Neuronal stem cell (in vitro differentiated cells): ENCODE measurements at places on chromosomes 4 and X.

DNA sequence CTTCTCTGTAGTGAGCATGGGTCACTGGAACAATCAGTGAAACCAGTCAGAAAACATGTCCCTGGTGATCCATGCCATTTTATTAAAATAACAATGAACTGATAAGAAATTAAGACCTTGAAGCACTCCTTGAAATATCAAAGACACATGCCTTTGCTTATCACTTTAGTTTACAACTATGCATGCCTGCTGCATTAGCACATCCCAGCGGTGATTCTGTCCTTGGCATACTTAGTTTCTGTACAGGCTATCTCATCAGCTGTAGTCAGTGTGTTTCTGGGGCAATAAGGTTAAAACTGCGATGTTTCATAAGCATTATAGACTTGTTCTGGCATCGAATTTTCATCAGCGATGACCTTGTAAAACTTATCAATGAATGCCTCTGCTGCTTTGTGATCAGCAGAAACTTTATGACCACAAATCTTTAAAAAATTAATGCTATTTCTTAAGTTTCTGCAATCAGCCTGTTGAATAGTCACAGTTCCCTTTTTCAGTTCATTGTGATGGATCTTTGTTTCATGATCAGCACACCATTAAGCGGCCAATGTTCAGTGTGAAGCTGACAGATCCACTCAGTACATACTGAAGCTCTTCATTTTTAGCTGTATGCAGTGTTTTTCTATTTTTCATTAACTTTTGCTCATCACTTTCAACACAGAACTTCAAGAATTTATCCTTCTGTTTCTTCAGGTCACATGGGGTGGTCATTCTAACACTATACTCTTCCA is 150.5 kb downstream of the RNF150 start:
- DNase-seq: no peak

DNA sequence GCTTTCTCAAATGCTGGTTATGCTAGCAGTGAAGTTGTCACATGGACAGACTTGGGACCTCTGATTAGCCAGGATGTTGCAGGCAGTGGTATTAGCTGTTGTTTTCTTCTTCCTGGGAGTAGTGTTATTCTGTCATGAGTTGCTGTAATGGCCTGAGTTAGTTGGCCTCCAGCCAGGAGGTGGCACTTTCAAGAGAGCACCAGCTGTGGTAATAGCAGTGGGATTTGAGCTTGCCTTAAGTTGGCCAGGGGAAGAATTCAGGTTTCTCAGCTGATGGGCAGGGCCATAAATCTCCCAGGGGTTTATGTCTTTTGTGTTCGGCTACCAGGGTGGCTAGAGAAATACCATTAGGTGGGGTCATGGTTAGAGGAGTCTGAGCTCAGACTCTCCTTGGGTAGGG is 132.6 kb downstream of the GLUD2 start:
- no peak for DNase-seq

DNA sequence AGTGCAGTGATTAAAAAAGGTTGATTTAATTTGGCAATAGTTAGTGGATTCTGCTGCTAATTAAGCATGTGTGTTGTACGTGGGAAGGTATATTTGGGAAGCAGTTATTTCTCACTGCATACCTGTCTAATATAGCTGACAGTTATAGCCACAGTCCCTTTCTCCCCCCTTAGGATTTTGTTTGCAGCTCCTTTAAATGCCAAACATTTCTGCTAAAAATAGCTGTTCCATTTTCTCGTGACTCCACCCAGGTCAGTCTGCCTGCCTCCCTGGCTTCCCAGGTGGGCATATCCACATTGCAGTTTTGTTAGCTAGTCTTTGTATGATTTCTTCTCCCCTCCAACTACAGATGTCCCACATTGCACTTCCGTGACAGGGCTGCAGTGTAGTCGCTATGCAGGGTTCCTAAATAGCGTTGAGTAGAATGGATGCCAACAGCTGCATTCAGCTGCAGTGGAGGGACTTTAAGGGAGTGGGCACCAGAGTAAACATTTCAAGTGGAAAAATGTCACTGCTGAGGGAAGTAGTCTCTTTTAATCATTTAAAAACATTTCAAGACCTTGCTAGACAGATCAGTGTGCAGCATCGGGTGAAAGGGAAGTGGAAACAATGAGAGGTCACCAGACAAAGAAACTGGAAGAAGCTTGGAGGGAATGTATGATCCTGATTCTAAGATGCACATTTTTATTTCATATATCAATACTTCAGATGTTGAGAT is 326.3 kb downstream of the RAPGEF2 start:
- DNase-seq: no peak

DNA sequence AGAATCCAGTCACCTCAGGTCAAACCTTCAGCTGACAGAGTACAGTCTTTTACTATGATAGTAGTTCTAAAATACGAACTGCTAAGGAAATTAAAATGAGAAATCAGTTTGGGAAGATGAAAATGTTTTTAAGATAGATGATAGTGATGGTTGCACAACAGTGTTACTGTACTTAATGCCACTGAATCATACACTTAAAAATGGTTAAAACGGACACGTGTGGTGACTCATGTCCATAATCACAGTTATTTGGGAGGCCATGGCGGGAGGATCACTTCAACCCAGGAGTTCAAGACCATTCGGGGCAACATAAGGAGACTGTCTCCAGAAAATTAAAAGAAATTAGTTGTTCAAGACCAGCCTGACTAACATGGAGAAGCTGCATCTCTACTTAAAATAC is 41.4 kb downstream of the ABHD18 start:
- no peak for DNase-seq

DNA sequence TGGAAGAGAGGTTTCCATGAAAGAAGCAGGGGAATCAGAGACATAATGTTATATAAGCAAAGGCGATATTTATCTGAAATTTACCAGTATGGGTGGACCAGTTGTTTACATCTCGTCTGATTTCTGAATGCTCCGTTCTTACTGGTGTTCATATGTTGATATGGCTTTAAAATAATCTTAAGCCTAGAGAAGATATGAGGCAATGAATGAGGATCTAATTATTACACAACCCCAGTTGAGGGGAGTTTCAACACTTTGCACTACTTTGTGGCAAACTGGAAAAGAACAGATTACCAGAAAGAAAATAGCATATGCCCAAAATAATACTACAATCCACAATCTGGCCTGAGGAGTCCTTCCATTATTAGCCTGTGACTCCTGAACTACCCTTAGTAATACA is 263.3 kb upstream of the MAGEB2 start:
- no peak for DNase-seq

- DNase-seq: no peak
These were observed 47.4 kb downstream of the REPS2 start for GRCh38 chrX:16993791-16994318.

DNA sequence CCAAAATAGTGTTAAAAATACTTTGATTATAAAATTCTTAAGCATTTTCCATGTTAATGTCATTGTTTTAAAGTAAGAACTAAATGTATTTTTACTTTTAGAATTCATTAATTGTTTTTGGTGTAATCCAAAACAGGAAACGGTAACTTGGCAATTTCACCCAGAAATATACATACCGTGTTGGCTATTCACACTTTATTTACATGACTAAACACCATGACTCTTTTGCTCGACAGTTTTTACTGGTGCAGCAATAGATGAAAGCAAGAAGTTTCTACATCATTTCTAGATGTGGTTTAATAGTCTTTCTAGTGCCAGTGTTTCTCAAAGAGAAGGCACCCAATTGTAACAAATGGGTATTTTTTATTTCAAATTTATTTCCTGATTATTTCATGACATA is 25.6 kb upstream of the MAGEA1 start:
- DNase-seq: no peak

- no peak for DNase-seq
These were observed 752.9 kb downstream of the RPA4 start for GRCh38 chrX:97636473-97637140.

DNA sequence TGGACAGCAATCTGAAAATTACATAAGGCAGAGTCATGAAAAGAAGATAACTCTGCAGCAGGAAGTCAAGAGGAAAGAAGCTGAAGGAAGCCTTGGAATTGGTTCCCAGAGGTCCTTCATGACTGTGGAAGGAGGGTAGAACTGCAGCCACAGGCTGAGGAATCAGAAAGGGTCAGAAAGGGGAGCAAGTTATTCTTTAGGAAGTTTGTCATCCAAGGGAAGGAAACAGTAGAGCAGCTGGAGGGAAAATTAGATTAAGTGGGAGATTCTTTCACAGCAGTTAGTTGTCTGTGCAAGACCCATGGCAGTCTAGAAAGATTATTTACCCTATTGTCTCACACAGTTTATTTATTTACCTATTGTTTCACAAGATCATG is 9.3 kb upstream of the ADH1C start:
- no peak for DNase-seq
